AG04449 (cell line): ENCODE measurements at places on chromosomes 16 and 17.

DNA sequence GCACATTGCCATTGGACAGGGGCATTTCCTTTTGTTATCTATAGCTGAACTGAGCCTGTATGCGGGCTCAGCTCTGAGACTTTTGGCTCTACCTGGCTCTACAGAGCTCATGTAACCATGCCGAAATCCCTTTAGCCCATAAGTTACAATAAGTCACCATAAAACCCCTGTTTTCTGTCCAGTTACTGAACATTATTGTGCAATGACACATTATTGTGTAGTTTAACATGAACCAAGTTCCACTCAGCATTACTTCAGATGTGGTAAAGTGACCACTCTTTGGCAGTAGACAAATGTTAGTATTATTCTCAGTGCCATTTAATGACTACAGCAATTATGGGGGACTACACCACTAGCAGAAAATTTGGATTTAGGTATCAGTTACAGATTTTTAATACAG is 65.4 kb upstream of the RASL10B start:
- no peak for DNase-seq

GRCh38 chr17:51401279-51401678 is 140.9 kb downstream of the UTP18 start:
- no peak for DNase-seq

GRCh38 chr17:68505951-68506350 is 6.3 kb upstream of the PRKAR1A start:
- no peak for DNase-seq

DNA sequence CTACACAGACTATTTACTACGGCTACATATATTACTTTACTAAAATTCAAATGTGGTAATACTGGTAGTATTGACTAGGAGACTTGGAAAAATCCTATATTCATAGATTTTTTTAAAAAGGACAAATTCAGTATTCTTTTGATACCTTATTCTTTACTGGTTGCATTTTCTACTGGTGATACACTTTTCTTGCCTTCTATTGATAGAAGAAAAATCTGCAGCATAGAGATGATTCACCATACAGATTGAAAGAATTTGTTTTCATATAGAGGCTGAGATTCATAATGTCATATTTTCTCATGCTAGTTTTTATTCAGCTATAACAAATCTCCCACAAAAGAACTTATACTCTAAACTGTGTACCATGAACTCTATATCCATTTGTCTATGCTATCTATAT is 195.4 kb upstream of the C17orf78 start:
- no peak for DNase-seq

- DNase-seq, result no peak
Measured at GRCh38 chr16:30764086-30764485, 2.0 kb downstream of the RNF40 start.

DNA sequence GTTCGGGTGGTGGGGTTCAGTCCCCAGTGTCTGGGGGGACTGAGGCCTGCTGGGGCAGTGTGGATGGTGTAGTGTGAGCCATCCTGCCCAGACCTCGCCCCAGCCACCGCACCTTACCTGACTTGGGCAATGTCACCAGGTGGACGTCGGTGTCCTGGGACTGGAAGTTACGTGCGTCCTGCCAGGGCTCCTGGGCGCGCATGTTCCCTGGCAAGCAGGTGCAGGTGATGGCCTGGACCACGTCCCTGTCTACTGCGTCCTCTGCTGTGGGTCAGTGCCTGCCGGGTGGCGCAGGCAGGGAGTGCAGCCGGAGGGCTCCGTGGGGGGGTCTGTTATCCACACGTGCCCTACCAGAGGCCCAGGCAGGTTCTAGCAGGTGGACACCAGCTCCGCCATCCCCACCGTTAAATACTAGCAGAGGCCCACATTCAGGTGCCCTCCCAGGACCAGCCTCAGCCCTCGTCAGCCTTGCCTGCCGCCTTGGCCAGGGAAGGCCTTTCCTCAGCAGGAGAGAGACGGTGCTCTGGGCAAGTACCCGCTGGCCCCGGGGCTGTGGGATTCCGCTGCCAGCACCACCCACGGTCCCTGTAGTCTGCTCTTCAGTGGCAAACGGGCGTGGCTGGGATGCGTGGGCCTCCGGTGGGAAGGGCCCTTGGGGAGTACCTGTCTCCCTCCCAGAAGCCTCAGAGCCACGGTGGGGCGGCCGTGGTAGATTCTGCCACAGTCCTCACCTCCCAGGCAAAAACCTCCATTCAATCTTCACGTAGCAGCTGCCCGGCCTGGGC is 8.1 kb upstream of the DPEP1 start:
- DNase-seq, result no peak

- no peak for DNase-seq
Measured at GRCh38 chr16:4947722-4948503, 10.2 kb upstream of the SEC14L5 start.

GRCh38 chr16:79640513-79641360 is 40.2 kb upstream of the MAF start:
- no peak for DNase-seq
